ENCODE measurements at places on chromosomes 7 and 10.
A peak's percentile ranks its signal among the peaks of the same experiment; 100 is the strongest.

- H3K27ac ChIP-seq: no peak overlapping the region
- no peak for DNase-seq
- no peaks in the 10 kb centered on the region for H3K4me1 ChIP-seq
- H3K4me3 ChIP-seq: no peak overlapping the region
- no peaks in the 10 kb centered on the region for H3K27me3 ChIP-seq
Measured at GRCh38 chr10:45514291-45515270, 140.6 kb downstream of the ALOX5 start.

DNA sequence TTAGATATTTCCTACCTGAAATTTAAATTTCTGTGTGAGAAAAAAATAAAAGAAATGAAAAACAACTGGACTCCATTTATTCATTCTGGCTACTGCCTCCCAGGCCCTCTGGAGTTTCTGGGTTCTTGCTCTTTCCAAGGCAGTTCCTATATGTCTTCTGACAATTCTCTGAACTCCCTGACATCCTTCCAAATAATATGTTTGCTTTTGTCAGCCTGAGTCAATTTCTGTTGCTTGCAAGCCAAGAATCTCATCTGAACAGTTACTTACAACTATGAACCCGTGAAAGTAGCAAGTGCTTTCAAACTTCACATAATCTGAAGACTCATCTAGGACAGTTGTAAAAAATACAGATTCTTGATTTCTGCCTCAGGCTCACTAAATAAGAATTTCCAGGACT lies 216.7 kb upstream of the NPVF start:
- no peaks in the 10 kb centered on the region for H3K4me1 ChIP-seq
- H3K4me3 ChIP-seq: no peak overlapping the region
- H3K36me3 ChIP-seq: no peaks in the 10 kb centered on the region
- H3K27ac ChIP-seq: no peak overlapping the region

GRCh38 chr10:15849316-15849715 lies 11.0 kb downstream of the MINDY3 start:
- H3K4me3 ChIP-seq: no peak overlapping the region
- no peaks in the 10 kb centered on the region for H3K36me3 ChIP-seq
- DNase-seq: no peak
- H3K4me1 ChIP-seq: no peaks in the 10 kb centered on the region

- peaks cover 18% of the 10 kb centered on the region for H3K4me1 ChIP-seq
- no peak overlapping the region for H3K4me3 ChIP-seq
- no peaks in the 10 kb centered on the region for H3K36me3 ChIP-seq
- no peaks in the 10 kb centered on the region for H3K27me3 ChIP-seq
- no peak for DNase-seq
Measured at GRCh38 chr7:24966802-24967201, 13.2 kb downstream of the OSBPL3 start.

DNA sequence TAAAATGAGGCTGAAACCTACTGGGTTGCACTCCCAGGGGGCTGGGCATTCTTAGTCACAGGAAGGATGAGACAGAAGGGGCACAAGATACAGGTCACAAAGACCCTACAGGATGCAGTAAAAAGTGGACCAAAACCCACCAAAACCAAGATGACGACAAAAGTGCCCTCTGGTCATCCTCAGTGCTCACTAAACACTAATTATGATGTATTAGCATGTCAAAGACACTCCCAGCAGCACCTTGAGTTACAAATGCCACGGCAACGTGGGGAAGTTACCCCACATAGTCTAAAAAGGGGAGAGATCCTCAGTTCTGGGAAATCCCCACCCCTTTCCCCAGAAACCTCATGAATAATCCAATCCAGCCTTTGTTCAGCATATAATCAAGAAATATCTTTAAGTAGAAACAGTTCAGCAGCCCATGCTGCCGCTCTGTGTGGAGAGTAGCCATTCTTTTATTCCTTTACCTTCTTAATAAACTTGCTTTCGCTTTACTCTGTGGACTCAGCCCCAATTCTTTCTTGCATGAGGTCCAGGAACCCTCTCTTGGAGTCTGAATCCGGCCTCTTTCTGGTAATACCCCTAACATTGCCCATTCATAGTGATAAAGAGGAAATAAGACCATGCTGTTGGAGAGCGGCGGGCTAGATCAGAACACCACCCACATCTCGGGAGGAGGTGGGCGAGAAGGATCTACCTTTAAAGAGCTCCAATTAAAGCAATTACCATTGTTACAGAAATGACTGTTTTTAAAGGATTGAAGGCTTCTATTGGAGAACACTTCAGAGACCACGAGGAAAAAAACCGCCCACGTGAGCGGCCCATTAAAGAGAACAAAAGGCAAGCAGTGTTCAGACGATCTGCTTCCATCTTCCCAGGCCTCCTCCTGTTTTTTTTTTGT lies 170.9 kb downstream of the USP6NL start:
- no peaks in the 10 kb centered on the region for H3K4me1 ChIP-seq
- H3K27me3 ChIP-seq: no peaks in the 10 kb centered on the region
- H3K27ac ChIP-seq: no peak overlapping the region
- no peak for DNase-seq

GRCh38 chr10:63206997-63207811 lies 74.1 kb downstream of the NRBF2 start:
- peaks cover 2% of the 10 kb centered on the region for H3K36me3 ChIP-seq
- H3K4me3 ChIP-seq: no peak overlapping the region
- H3K4me1 ChIP-seq: peaks cover 54% of the 10 kb centered on the region

DNA sequence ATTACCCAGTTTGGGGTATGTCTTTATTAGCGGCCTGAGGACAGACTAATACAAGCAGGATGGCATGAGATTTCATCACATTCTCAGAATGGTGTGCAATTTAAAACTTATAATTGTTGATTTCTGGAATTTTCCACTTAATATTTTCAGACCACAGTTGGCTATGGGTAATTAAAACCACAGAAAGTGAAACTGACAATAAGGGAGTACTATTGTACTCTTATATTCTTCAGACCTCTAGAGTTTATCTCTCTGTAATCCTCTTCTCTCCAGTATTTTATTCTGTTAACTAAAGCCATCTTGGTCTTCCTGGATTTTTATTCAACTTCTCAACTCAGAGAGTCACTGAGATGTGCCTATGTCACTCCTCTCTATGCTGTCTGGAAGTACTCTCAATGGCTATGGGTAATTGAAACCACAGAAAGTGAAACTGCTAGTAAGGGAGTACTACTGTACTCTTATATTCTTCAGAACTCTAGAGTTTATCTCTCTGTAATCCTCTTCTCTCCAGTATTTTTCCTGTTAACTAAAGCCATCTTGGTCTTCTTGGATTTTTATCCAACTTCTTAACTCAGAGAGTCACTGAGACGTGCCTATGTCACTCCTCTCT lies 118.3 kb downstream of the PPP1R17 start:
- no peaks in the 10 kb centered on the region for H3K27me3 ChIP-seq
- no peaks in the 10 kb centered on the region for H3K36me3 ChIP-seq

GRCh38 chr7:455110-455928 lies 64.3 kb downstream of the PDGFA start:
- no peak overlapping the region for H3K27ac ChIP-seq
- H3K4me1 ChIP-seq: peaks cover 11% of the 10 kb centered on the region
- H3K36me3 ChIP-seq: no peaks in the 10 kb centered on the region
- H3K4me3 ChIP-seq: no peak overlapping the region
- peaks cover 2% of the 10 kb centered on the region for H3K27me3 ChIP-seq
- peak; percentile 57 for DNase-seq

- no peak for DNase-seq
- H3K27ac ChIP-seq: no peak overlapping the region
- H3K4me1 ChIP-seq: no peaks in the 10 kb centered on the region
Measured at GRCh38 chr10:103049237-103049636, 131.1 kb downstream of the CNNM2 start.

All from endothelial cell of umbilical vein (primary cell).